Activated CD4-positive, alpha-beta T cell treated with anti-CD3 and anti-CD28 coated beads, Interleukin-2, amount 10 ng/mL, durations not matched to agents 7 days and 5 days (primary cell): ENCODE measurements at places on chromosomes 2 and 18. TPM values are rescaled to one million over a fixed set of nuclear protein-coding genes. Genes with fewer than 3 reads are reported as not detected.

Gene PTPRM
- total RNA-seq, result 10.5 TPM

Gene SLC9A2
- total RNA-seq, result not detected

Gene ARHGEF4
- total RNA-seq, result 0.40 TPM

Gene C2orf66
- 0.44 TPM for total RNA-seq

Gene TEX44
- total RNA-seq, result not detected

GRCh38 chr18:80200932-80201672, 46.2 kb downstream of the PARD6G start:
- no peak for DNase-seq
- H3K27me3 ChIP-seq, result peaks cover 36% of the 10 kb centered on the region
- H3K4me1 ChIP-seq, result peaks cover 3% of the 10 kb centered on the region
- no peaks in the 10 kb centered on the region for H3K36me3 ChIP-seq

- H3K4me1 ChIP-seq, result peaks cover 71% of the 10 kb centered on the region
- H3K36me3 ChIP-seq, result peaks cover 25% of the 10 kb centered on the region
- DNase-seq, result no peak
- no peaks in the 10 kb centered on the region for H3K27me3 ChIP-seq
These were observed 4.1 kb downstream of the NEMP2 start for GRCh38 chr2:190530248-190530900.

DNA sequence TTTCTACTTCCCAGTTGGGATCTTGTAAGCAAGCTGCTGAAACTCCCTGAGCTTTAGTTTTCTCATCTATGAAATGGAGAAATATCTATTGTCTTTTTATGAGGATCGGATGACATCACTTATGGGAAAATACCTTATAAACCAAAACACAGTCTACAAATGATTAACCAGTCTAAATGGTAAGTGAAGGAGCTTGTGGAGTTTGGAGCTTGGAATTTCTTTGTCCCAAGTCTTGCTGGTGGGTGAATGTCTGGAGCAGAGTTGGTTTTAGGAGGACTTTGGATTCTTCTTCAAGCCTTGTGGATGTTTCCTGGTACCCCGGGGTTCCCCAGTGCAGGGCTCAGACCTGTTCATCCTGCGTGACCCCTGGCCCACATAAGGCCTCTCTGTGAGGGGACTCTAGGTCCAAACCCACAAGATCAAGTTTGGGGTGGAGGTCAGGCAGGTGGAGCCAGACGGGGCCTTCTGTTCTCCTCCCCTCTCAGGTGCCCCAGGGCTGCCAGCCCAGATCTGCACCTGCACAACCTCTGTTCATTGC, 43.2 kb downstream of the FOSL2 start:
- H3K4me3 ChIP-seq, result no peak overlapping the region
- H3K27me3 ChIP-seq, result no peaks in the 10 kb centered on the region

DNA sequence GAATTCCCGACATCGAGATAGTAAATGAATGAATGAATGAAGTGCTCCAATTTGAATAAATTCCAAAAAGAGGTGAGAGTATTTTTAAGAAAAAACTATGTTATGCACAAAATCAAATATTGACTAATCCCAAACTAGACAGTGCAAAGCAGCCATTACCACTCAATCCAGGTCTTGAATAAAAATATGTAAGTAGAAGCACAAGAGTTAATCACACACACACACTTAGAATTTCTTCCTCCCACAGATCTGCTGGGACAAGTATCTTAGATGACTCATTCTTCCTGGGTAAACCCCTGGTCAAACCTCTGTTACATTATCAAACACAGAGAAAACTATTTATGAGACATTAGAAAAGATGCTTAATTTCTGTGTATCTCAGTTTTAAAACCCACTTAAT, 102.0 kb downstream of the PLA2R1 start:
- H3K36me3 ChIP-seq, result no peaks in the 10 kb centered on the region
- no peaks in the 10 kb centered on the region for H3K27me3 ChIP-seq
- no peak overlapping the region for H3K27ac ChIP-seq
- DNase-seq, result no peak
- peaks cover 6% of the 10 kb centered on the region for H3K4me1 ChIP-seq
- no peak overlapping the region for H3K4me3 ChIP-seq

DNA sequence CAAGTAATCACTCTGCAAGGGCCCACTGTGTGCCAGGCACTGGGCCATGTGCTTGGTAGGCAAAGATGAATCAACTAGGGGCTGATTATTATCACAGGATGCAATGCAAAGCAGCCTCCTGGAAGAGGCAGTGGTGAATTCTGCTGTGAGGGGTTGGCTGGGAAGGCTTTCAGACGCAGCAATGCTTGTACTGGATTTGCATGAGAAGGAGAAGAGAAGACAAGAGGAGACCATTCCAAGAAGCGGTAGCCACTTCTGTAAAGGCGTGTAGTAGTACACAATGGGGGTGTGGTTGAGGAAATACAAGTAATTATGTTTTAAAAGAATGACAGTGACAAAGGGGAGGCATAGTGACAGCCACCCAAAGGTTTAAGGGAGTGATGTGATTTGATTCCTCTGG, 502.7 kb downstream of the PLCL1 start:
- no peaks in the 10 kb centered on the region for H3K36me3 ChIP-seq
- peaks cover 25% of the 10 kb centered on the region for H3K27me3 ChIP-seq
- no peak for DNase-seq

- H3K27me3 ChIP-seq, result no peaks in the 10 kb centered on the region
- H3K36me3 ChIP-seq, result no peaks in the 10 kb centered on the region
- H3K4me1 ChIP-seq, result no peaks in the 10 kb centered on the region
- DNase-seq, result no peak
These were observed 94.5 kb upstream of the CHRNA1 start for GRCh38 chr2:174858745-174859144.

DNA sequence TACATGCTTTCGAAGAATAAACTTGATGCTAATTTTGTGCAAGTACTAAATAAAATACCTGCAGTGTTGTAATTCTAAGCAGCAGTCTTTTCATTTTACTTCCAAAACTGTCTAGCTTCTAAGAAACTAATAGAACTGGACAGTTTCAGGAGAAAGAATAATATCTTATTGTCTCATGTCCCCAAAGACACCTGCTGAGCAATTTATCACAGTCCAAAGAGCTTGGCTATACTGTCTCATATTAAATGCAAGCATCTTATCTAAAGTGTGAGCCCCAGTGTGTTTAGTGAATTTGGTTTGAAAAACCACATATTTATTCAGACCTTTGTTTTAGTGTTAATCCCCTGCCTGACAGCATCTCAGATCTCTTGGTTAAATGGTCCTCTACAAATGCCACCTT, 374.3 kb downstream of the TMX3 start:
- H3K27me3 ChIP-seq, result no peaks in the 10 kb centered on the region
- no peaks in the 10 kb centered on the region for H3K4me1 ChIP-seq
- DNase-seq, result no peak
- no peaks in the 10 kb centered on the region for H3K36me3 ChIP-seq
- no peak overlapping the region for H3K4me3 ChIP-seq

DNA sequence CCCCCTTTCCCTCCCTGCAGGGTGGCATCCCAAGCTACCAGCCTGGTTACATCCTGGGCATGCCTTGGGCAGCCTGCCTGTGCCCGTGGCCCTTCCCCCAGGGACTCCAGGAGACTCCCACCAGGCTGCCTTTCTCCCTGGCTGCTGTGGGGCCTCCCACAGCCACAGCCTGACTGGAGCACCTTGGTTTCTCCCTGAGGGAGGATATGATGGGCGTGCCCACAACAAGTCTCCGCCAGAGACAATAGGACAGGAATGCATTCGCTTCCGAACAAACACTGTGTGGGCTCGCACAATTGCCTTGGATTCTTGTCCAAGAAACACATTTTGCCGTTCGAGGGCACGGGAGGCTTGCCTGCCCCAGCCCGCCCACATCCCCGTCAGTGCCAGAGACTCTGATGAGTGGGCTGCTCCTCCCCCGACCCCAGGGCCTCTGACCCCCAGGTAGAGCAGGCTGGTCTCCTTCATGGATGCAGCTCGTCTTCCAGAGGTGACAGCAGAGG, 102.1 kb downstream of the SMAD7 start:
- no peak overlapping the region for H3K27ac ChIP-seq
- H3K4me3 ChIP-seq, result no peak overlapping the region
- peaks cover 3% of the 10 kb centered on the region for H3K27me3 ChIP-seq
- no peak for DNase-seq
- H3K4me1 ChIP-seq, result peaks cover 35% of the 10 kb centered on the region
- peaks cover 6% of the 10 kb centered on the region for H3K36me3 ChIP-seq
